ENCODE measurements at places on chromosomes 11 and 22.

GRCh38 chr11:32432565-32432964 lies 2.8 kb downstream of the WT1 start:
- DNase-seq, result no peak

DNA sequence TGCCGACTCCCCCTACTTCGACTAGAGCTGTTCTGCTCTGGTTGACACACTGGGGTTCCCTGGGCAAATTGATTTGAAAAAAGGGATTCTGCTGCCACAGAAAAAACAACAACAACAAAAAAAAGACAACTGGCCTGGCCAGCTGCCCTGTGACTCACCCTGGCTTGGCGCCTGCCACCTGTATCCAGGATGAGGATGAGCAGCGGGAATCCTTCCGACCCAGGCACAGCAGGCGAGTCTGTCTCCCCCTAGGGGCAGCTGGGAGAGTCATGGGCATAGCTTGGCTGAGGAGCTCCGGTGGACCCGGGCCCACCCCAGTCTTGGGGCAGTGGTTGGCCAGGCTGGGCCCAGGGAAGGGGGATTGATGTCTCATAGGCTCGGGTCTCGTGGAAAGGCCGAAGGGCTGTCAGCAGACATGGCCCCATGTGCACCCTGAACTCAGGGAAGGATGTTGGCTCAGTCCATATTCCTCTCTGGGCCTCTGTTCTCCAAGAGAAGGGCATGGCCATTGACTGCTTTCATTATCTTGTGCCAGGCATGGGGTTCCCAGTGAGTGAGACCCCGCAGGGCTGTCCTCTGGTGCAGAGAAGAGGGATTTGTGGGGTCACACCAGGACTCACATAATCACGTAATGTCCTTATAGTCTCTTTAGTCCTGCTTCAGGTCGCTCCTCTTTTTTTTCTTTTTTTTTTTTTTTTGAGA lies 10.4 kb upstream of the SUN2 start:
- no peak for DNase-seq

GRCh38 chr22:46043339-46043738 lies 66.4 kb upstream of the WNT7B start:
- no peak for DNase-seq

DNA sequence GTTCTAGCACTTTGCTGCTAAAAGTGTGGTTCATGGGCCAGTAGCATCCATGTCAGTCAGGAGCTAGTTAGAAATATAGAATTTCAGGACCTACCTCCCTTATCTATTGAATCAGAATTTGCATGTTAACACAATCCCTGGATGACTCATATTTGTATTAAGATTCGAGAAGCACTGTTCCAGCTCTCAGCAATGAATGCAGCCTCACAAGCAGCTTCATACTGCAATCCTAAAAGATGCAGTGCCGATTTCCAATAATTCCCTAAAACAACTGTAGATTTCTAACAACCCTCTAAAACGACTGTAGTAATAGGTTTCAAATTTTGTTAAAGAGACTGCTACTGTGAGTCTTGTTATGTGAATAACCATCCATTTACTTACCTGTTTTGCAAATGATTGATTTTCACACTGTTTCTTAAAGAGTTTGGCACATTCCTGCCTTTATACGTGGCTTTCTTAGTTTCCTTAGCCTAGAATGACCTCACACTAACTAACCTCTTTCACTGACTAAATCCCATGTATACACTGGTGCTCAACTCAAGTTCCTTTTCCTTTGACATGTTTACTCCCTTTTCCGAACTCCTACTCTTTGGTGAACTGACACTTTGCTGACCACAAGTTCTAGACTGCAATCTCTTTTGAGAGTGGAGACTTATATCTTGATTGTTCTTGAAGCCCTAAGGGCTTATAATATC lies 511.8 kb downstream of the METTL15 start:
- no peak for DNase-seq

GRCh38 chr22:25048659-25049647 lies 96.4 kb downstream of the KIAA1671 start:
- DNase-seq, result no peak

- DNase-seq, result no peak
Observed at GRCh38 chr11:11565636-11566035, 56.2 kb downstream of the GALNT18 start.

GRCh38 chr11:57430952-57431351 lies 4.0 kb upstream of the SLC43A3 start:
- DNase-seq, result no peak

DNA sequence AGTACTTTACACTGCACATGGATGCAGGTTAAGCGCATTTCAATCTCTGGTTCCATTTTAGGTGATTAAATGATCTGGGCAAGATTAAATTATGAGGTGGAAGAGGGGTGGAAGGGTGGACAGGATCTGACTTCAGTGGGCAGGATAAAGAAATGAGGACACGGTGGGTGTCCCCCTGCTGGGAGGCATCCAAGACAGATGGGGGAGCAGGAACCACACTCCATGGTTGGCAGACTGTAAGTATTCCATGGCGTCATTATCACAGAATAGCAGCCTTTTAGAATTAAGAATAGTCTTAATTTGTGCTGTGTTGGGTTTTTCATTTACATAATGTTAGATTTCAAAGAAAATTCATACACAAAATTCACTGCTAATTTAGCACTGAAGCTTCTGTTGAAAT lies 7.6 kb upstream of the SORL1 start:
- no peak for DNase-seq

- DNase-seq, result no peak
Observed at GRCh38 chr22:45775062-45775461, 103.4 kb downstream of the ATXN10 start.

GRCh38 chr11:15500643-15501042 lies 385.9 kb downstream of the INSC start:
- no peak for DNase-seq

- DNase-seq, result no peak
Observed at GRCh38 chr11:119024430-119025098, 6.0 kb downstream of the TRAPPC4 start.

GRCh38 chr22:41524251-41524661 lies 20.0 kb downstream of the POLR3H start:
- DNase-seq, result no peak

DNA sequence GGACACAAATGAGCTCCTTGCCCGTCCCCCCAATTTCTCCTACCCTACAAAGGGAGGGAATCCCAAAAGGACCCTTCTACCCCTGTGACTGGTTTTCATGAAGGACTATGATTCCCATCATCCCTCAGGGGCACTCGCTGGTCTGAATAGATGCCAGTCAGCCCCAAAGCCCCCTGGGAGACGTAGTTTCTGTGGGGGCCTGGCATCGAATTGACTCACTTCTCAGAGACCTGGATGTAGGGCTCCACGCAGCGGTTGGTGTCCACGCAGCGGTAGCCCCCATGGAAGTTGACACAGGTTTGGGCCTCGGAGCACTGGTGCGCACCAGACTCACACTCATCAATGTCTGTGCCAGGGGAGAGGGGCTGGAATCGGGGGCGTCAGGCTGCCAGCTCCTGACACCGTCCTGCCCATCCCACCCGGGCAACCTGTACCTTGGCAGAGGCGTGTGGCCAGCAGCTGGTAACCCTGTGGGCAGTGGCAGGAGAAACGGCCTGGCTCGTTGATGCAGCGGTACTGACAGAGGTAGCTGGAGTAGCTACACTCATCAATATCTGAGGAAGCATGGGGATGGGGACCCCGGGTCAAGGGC lies 4.4 kb downstream of the EFEMP2 start:
- DNase-seq, result no peak

DNA sequence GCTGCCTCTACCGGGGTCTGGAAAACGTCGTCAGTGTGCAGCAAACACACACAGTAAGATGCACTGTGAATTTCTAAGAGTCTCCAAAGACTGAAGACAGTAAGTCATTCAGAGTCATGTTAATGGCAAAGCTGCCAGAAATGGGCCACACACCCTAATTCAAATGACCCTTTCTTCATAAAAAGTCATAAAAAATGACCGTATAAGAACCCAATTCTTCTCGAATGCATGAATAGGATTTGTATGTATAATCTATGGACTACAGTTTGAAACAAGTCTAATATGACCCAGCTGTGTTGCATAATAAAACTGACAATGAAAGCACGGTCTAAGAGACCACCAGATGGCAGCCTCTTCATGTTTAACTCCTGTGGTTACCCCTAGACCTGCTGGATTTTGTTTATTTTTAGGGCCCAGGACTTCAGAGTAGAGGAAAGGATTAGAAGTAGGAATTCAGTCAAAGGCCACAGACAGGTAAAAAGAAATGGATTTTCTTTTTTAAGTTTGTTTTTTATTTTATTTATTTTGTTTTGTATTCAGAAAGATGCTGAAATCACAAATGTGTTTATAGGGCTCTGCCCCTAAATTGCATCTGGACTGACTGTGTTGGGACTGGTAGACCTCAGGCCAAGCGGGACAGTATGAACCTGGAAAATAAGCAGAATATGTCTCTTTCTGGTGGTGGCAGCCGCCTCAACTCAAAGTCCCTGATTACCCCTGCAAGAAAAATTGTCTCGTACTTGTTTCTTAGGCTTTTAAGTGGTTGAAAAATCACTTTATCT lies 32.1 kb upstream of the SLC5A12 start:
- DNase-seq, result no peak

GRCh38 chr11:68518191-68518590 lies 57.6 kb downstream of the PPP6R3 start:
- DNase-seq, result no peak

DNA sequence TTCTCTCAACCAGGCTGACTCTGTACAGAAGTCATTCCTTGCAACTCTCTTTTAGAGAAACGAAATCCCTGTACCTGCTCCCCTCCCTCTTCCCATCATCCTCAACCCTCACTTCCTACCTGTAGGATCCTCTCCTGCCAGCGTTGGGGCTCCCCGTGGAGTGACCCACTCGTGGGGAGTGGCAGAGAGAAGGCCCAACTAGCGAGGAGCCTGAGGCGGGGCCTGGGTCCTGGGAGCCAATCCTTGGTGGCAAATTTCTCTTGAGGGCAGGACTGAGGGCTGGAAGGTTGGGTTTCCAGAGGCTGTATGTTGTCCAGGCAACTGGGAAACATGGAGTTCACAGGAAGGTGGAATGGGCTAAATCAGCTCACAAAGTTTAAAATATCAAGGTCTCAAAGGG lies 10.4 kb downstream of the NHERF4 start:
- no peak for DNase-seq

DNA sequence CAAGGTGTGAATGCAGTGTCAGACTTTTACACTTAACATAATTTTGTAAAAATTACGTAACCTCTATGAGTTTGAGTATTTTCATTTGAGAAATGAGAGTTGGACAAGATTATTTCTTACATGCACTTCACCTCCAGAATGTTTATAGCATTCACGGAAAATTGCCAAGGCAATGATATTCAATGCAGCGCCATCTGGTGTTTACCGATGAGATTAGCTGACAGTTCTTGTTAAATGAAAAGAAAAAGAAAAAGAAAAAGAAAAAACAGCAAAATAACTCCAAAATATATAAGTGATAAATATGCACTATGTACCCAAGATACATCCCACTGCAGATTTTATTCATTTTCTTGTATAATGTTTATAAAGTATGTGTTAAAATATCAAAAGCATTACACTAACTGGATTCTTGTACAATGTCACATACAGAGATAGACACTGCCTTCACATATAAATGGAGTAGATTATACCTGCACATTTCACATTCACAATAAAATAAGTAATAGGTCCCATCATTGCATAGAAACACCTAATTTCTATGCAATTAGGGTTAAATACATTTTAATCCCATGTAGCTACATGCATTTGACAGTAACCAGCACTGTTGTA lies 976.3 kb upstream of the FAT3 start:
- no peak for DNase-seq

DNA sequence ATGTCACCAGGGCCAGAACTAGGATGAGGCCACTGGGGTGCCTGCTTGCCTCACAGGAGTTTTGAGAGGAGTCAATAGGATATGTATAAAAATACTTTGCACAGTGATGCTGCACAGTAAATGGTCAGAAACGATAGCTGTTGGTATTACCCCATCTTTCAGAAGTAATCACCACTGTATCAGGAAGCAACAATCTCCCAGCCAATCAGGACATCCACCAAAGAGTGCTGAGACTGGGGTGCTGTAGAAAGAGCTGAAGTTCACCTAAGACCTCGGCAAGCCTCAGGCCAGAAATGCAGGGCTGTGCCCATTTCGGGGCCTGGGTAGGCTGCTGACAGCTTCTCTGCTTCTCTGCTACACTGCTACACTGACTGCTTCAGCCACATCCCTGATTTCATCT lies 17.4 kb downstream of the LMO2 start:
- DNase-seq, result no peak

- no peak for DNase-seq
Observed at GRCh38 chr11:75275581-75275980, 35.0 kb downstream of the TPBGL start.

- no peak for DNase-seq
Observed at GRCh38 chr22:26554956-26555355, 35.0 kb downstream of the TPST2 start.

DNA sequence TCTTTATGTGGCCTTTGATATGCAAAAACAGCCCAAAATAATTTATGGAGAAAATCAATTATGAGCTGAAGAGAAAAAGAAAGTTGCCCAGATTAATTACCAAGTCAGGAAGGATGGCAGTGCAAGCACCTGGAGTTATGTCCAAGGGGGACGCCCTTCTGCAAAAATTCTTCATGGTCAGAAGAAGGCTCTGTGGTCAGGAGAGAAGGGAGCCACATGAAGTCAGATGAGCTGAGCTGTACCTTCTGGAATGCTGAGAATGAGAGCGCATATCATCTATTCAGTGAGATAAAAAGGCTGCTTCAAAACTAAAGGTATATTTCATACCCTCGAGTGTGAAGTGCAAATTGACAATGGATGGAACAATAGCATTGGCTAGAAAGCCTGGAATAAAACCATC lies 607.4 kb downstream of the NTM start:
- no peak for DNase-seq

DNA sequence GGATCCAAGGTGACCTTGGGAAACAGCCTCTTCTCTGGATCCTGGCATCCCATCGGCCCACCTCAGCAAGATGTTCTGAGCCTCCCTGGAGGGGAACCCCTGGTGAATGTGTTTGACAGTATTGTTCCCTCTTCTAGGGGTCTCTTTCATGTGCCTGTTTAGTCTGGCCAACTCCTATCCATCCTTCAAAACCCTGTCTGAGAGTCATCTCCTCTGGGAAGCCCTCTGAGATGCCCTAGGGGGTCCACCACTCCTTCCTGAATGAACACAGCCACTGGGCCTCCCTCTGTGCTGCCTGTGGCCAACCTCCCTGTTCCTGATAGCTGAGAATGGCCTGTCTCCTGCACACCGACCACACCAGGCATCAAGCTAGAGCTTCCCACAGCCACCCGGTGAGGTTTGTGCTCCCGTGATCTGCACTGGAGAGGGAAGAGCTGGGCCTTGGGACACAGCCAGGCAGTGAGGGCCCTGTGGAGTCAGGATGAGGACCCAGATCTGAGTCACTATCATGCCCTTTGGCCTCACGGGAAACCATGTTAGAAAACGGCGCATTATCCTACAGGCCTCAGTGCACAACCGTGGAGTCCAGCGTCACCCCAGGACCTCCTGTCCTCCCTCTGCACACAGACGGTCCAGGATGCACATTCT lies 8.8 kb downstream of the WNT7B start:
- no peak for DNase-seq

Data from activated gamma-delta T cell (primary cell).